ENCODE measurements at places on chromosomes 2 and 18.

DNA sequence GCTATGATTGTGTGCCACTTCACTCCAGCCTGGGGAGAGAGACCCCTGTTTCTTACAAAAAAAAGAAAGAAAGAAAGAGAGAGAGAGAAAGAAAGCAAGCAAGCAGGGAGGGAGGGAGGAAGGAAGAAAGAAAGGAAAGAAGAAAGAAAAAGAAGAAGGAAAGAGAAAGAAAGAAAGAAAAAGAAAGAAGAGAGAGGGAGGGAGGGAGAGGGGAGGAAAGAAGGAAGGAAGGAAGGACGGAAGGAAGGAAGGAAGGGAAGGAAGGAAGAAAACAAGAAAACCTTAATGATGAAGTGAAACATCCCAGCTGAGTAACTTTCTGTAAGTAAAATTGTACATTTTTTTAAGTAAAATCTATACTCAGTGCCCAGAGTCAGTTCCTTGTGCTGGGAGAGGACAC, 75.5 kb upstream of the GLS start:
- DNase-seq = no peak

DNA sequence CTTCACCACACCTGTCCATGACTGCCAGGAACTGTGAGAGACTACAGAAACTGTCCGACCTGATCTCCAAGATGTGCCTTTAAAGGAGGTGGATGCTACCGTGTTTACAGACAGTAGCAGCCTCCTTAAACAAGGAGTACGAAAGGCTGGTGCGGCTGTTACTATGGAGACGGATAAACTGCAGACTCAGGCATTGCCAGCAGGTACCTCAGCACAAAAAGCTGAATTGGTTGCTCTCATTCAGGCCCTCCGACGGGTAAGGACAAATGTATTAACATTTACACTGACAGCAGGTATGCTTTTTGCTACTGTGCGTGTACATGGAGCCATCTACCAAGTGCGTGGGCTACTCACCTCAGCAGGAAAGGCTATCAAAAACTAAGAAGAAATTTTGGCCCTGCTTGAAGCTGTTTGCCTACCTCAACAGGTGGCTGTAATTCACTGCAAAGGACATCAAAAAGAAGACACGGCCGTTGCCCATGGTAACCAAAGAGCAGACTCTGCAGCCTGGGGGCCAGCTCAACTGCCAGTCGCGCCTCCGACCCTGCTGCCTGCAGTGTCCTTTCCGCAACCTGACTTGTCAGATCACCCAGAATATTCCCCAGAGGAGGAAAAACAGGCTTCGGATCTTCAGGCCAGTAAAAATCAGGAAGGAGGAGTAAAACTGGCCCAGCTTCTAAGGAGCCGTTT, 30.9 kb downstream of the SKA1 start:
- DNase-seq = peak; percentile 49

- peak; percentile 35 for DNase-seq
Measured at GRCh38 chr18:55234366-55235093, 275.3 kb upstream of the CCDC68 start.

DNA sequence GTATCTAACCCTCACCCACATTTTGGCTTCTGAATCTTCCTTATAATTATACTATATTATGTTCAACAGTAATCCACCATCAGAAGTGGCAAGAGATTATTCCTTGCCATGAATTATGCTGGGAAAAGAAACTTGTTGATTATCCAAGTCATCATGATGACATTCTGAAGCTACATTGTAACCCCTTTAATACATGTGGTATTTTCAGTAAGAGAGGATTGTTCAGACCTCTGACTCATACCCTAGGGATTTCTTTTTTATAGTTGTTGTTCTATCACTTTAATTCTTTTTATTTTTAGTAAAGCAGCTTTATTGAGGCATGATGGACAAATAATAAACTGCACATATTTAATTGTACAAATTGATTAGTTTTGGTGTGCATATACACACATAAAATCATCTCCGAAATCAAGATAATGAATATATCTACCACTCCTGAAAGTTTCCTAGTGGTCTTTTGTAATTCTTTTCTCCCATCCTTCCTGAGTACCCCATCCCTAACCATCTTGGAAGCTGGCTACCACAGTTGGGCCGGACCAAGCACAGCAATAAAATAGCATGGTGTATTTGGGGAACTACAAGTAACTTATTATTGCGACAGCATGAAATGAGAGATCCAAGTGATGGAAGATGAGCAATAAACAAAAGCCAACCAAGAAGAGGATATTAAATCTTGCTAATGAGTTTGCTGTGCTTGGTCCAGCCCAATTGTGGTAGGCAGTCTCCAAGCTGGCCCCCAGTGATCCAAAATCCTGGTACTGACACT, 159.9 kb downstream of the BARD1 start:
- no peak for DNase-seq

GRCh38 chr2:71003966-71004755, 9.5 kb upstream of the TEX261 start:
- DNase-seq = no peak

DNA sequence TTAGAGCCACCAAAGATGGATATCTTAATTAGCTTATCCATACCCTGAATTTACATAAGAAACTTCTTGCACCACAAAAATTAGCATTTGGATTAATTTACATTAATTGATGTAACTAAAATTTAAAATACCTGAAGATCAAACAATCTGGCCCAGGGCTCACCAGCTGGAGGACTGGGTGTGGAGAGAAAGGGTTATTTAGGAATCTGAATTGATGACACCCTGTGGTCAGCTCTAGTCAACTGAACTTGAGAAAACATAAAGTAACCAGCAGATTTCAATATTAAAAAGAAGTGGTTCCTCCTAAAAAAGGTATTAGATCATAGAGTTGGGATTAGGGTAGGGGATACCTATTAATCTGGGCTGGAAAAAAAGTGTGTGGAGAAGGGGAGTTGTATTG, 122.5 kb downstream of the STRN start:
- DNase-seq = no peak

DNA sequence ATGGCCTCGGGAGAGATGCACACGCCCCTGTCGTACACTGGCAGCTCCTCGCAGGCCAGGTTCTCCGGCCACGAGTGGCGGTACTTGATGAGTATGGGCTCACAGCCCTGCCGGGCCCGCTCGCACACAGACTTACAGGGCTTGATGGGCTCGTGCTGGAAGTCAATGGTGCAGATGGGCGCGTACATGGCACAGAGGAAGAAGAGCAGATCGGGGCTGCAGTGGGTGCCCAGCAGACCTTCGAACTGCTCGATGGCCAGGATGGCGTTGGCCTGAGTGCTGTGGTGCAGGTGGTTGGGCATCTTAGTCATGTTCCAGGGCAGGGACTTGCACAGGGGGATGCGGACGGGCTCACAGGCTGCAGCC, 359 bp downstream of the FRZB start:
- no peak for DNase-seq

GRCh38 chr2:42045352-42045751, 2.5 kb upstream of the PKDCC start:
- DNase-seq = no peak

DNA sequence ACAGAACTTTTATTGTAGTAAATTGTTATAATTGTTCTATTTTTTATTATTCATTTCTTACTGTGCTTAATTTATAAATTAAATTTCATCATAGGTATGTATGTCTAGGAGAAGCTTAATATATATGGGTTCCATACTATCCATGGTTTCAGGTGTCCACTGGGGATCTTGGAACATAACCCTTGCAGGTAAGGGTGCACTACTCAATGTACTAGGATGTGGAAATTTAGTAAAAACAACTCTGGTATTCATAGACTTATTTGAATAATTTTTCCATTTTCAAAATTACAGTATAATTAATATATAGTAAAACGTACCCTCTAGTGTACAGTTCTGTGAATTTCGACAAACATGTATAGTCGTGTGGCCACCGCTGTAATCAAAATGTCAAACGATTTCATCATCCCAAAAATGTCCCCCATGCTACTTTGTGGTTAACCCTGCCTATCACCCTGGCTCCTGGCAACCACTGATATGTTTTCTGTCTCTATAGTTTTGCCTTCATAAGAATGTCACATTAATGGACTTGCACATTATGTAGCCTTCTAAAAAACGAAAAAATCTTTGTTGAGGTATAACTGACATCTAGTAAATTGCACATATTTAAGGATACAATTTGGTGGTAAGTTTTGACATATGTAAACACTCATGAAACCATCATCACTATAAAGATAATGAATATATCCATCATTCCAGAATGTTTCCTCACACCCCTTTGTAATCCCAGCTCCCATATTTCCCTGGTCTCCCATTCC, 45.7 kb downstream of the ARL5A start:
- DNase-seq = no peak

- DNase-seq = no peak
Measured at GRCh38 chr2:124647245-124647644, 622.2 kb downstream of the CNTNAP5 start.

DNA sequence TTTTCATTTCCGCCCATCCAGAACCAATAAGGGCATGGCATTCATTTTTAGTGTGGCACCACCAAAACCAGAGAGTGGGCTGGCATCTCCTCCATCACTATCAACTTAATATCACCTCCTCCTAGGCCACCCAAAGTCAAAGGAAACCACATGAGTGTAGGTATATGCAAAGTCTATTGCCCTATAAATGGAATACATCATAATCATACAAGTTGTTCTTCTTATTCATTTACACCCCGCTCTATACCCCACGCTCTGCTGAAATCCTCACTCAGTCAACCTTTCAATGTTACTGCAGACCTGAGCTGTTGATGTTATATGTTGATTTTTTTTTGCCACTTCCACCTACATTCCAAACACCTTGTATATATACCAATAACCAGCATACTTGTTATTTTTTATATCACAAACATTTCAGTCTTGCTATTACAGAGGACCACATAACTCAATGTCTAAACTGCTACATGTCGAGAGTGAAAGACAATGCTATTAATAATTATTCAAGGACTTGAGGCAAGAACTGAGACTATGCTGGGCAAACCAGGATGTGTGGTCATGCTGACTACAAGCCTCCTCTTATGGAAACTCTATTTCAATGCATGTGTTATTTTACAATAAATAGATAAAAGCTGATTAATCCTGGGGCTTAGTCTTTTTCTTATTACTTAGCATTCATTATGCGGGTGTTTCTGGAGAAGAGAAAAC, 466.5 kb upstream of the ID2 start:
- no peak for DNase-seq

- DNase-seq = no peak
Measured at GRCh38 chr2:179460181-179460929, 195.7 kb upstream of the SESTD1 start.

DNA sequence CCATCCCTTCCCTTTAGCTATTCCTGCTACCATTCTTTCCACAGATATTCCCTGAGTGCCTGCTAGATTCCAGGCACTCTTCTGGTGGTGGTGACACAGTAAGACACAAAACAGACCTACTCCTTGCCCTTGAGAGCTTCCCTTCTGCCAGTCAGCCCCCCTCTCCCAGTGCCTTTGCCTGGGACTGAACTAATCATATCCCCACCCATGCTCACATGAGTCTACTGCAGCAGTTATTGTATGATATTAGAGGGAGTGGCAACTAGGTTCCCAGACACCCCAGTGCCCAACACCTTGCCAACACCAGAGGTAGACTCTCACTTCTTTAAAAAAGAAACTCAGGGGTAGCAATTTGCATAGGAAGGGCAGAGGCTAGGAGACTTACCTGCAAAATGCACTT, 7.2 kb upstream of the LBH start:
- no peak for DNase-seq

- no peak for DNase-seq
Measured at GRCh38 chr2:54394392-54394791, 61.7 kb upstream of the SPTBN1 start.

DNA sequence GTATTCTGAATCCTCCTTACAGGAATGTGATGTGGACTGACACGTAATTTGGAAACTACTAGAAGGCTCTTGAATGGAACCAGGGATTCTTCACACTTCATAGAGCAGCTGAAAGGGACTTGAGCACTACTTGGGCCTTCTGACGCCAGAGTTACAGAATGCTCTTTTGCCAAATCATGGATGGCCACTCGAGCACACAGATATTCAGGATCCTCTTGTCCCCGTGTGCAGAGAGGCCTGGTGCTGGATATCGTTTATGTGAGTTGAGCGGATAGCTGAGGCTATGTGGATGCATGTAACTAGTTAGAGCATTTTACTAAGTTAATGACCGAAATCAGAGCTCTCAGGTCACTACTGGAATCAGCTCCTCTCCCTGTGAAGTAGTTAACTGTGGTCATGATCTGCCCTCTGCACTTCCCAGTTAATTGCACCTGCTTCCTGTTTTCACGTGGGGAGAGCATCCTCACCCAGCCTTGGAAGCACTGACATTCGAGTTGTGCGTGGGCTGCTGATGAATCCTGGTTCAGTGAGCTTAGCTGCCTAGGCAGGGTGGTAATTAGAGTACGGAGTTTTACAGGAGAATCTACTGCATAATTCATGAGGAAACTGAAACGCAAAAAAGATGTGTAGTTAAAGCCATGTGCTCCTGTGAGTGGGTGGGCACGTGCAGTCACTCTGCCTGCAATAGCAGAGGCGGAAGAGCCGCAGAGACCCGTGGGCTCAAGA, 5.2 kb upstream of the TPO start:
- no peak for DNase-seq

- no peak for DNase-seq
Measured at GRCh38 chr2:190432567-190433231, 24.5 kb downstream of the MFSD6 start.

- DNase-seq = no peak
Measured at GRCh38 chr2:235382601-235383000, 111.2 kb upstream of the AGAP1 start.
